ENCODE measurements at places on chromosomes 7 and 10.
A peak's percentile ranks its signal among the peaks of the same experiment; 100 is the strongest.

GRCh38 chr7:70829221-70830059 lies 302.5 kb upstream of the GALNT17 start:
- peak; percentile 49 for DNase-seq

- DNase-seq, result no peak
These were observed 87.8 kb upstream of the PPP2R2D start for GRCh38 chr10:131812736-131813604.

- DNase-seq, result no peak
These were observed 148.8 kb downstream of the FAM107B start for GRCh38 chr10:14625765-14626525.

- no peak for DNase-seq
These were observed 127.9 kb downstream of the TCERG1L start for GRCh38 chr10:131183546-131184045.

- no peak for DNase-seq
These were observed 762.3 kb downstream of the CNTNAP2 start for GRCh38 chr7:146878901-146879300.

- no peak for DNase-seq
These were observed 67.0 kb upstream of the PRLHR start for GRCh38 chr10:118662228-118663035.

DNA sequence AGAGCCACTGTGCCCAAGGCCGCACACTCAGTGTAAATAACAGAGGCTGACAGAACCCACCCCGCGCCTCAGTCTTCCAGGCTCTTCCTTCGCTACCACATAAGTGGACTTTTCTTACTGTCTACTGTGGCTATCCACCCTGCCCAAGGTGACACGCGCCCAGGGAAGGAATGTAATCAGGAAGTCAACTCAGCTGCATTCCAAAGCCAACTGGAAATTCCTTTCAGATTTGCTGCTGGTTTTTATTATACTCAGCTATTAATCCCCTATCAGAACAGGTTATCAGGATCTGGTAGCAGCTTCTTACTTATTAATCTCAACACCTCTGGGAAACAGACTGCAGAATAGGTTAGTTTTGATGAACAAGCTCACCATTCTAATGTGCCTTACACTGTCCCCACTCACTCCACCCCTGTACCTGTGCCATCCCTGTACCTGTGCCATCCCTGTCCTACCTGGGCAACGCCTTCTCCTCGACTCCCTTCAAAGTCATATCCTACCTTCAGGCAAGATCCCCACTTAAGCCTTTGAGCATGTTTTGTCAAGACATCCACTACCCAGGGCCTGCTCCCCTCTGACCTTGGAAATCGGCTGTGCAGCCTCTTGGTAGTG lies 90.7 kb downstream of the NHLRC2 start:
- DNase-seq, result no peak

DNA sequence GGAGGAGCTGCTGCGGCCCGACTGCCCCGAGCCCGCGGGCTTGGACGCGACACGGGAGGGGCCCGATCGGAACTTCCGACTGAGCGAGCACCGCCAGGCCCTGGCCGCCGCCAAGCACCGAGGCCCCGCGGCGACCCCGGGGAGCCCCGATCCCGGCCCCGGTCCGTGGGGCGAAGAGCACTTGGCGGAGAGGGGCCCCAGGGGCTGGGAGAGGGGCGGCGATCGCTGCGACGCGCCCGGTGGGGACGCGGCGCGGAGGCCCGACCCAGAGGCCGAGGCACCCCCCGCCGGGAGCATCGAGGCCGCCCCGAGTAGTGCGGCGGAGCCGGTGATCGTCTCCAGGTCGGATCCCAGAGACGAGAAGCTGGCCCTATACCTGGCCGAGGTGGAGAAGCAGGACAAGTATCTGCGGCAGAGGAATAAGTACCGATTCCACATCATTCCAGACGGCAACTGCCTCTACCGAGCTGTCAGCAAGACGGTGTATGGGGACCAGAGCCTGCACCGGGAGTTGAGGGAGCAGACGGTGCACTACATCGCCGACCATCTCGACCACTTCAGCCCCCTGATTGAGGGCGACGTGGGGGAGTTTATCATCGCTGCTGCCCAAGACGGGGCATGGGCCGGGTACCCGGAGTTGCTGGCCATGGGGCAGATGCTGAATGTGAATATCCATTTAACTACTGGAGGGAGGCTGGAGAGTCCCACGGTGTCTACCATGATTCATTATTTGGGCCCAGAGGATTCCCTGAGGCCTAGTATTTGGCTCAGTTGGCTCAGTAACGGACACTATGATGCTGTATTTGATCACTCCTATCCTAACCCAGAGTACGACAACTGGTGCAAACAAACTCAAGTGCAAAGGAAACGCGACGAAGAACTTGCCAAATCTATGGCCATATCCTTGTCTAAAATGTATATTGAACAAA lies 1.4 kb downstream of the OTUD1 start:
- DNase-seq, result peak; percentile 52
